ENCODE measurements at places on chromosomes 16 and 17.
A peak's percentile ranks its signal among the peaks of the same experiment; 100 is the strongest.

DNA sequence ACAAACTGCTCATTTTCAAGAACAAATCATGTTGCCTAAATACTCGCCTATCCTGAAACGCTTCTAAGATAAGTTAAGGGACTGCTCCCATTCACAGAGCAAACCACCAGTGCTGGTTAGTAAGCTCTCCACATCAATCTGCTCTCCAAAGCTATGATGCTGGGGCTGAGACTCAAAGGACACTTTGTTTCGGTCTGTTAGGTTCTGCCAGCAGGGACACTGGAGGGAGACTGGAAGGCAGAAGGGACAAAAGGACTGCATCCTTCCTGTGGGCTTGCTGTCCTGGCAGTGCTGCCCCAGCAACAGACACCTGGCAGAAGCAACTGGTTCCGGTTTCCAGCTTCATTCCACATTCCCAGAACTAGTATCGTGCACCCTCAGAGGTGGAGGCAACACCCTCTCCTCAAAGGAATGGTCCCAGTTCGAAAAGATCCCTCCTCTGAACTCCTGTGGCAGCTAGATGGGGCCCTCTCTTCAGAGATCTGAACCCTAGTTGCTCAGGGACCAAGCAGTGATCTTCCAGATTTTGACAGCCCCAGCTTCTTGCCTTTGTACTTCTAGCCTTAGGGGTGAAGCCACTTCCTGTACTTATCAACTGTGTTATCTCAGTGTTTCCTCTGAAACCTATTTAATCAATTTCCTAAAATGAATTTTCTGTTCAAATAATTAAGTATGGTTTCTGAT is 73.4 kb upstream of the GSG1L start:
- DNase-seq, result no peak

DNA sequence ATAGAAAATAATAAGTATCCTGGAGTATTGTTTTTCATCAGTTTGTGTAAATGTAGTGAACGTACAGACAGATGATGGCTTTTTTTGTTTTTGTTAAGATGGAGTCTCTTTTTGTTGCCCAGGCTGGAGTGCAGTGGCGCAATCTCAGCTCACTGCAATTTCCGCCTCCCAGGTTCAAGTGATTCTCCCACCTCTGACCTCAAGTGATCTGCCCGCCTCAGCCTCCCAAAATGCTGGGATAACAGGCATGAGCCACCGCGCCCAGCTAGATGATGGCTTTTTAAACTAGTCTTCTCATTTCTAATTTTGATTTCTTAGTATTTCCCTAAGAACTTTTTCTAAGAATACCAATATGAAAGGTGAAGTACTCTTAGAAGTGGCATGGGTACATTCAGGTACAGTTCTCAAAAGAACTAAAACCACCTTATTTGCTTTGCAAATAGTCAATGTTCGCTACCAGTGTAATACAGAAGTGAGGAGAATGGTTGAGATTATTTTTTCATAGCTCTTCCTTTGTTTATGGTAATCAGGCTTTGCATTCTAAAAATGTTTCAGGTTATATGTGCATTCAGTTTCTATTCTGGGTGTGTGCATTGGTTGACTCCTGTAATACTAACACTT is 34.2 kb downstream of the TTC19 start:
- DNase-seq, result no peak

DNA sequence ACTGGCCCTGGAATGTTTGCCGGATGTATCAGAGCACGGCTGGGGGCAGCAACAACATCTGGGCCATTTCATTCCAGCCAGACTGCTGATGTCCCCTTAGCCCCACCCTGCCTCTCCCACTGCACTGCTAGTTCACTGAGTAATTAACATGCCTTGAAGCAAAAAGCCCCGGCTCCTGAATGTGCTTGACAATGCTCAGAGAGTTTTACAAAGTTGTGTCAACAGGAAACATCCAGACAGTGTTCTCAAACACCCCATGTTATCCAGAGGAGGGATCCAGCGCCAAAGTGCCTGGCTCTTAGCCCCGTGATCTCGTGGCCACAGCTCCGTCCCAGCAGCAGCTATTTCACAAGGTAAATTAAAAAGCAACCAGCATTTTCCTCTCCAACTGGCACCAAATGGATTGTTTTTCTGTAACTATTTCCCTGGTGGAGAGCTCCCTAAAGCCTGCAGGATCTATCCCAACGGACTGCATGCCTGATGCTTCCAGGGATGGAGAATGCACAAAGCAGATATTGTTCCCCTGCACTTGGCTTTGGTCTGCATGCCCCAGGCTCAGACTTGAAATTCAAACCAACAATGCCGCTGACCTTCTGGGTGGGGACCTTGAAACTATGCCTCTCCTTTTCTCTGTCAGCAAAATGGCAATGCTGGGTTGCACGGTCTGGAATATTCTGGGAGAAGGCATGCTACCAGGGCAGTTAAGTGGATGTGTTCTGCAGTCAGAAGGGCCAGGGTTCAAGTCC is 115.6 kb upstream of the CDH5 start:
- DNase-seq, result peak; percentile 55

DNA sequence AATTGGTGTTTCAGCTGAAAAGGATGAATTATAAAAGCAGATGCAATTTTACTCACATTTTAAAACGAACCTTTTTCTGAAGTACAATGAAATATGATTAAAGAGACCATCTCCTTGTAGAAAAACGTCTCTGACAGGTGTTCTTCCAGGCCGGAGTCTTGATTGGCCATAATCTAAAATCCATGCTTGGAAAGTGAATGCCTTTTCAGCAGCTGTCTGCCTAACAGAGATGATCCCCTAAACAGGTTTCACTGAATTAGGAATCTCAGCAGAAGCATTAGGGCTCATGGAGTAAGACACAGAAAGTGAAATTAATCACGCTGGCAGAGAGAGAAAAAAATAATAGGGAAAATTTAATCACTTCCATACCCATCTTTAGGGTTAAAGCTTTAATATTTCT is 39.3 kb upstream of the IRX5 start:
- no peak for DNase-seq

- DNase-seq, result no peak
Measured at GRCh38 chr17:48472411-48473281, 42.6 kb upstream of the SKAP1 start.

DNA sequence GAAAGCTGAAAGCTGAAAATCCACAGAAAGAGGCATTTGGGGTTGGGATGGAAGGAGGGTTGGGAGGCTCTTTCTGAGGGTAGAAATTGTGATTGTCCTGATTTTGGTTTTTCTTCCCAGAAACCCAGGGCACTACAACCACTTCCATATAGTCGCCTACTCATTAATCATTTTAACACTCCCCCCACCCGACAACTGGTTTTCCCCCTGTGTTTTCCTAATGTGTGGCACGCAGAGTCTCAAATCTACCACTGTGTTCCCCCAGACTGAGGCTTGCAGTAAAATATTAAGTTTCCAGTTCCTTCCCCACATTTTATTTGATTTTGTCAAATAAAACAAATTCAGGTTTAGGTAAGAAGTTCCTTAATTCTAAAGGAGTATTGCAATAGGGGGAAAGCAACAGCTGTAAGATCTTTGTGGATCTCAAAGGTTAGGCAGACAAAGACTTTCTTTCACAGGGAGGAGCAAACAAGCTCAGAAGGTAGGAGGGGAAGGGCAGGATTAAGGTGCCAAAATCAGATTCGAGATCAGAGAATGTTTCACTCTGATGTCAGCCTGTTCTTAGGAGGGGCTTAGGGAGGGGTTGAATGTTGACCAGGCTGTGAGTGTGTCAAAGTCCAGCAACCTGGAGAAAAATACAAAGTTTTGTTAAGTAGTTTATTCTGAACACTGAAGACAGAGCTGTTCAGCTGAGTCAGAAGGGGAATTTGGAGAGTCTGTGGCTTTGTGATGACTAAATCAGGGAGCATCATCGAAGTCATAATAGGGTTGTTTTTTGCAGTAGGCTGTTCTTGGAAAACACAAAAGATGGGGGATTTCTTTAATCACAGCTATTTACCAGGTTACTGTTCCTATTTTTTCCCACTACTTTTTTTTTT is 3.6 kb downstream of the ZNF267 start:
- no peak for DNase-seq

DNA sequence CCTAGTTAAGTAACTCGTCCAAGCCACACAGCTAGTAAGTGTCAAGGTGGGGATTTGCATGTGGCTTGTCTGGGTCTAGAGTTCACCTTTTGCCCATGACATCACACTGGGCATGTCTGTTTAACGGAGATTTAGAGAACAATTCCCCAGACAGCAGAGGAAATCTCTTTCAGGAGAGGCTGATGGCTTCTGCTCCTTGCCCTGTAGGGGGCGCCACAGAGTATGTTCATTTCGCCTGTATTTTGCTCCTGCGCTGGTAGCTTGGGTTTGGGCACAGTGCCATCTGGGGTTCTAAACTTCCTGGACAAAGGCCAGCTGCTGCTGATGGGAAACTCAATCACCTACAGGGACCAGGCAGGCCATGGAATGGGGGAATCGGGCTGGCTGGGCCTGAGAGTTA is 20.4 kb downstream of the OTOA start:
- DNase-seq, result no peak

- no peak for DNase-seq
Measured at GRCh38 chr16:49528866-49529288, 155.3 kb downstream of the C16orf78 start.

DNA sequence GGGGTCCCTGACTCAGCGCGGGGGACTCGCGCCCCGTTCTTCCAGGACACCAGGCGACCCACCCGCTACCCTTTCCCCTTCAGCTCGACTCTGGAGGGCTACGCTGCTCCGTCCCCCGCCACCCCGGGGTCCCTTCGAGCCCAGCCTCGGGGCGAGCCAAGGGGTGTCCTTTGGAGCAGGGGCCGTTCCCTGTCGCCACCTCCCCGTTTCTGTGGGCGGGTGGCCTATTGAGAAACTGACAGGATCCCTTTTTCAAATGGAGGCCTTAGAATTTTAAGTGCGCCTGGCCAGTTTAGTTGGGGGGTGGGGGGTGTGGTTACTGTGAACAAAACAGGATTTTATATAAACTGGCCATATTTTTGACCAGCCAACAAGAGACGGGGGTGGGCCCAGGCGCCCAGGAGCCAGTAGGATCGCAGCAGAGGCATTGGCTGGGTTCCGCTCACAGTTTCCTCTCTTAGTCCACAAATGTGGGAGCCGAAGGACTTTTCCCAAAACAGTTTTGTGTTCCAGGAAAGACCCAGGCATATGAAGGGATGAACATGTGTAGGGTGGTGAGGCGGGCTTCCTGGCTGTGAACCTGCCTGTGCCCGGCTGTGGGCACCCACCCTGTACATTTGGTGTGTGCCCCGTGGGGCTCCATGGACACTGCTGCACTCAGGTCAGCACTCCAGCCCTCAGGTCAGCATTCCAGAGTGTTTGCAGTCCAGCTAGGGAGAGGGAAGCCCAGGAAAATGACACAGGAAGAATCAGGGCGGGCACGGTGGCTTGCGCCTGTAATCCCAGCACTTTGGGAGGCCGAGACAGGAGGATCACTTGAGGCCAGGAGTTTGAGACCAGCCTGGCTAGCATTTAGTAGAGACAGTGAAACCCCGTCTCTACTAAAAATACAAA is 722 bp upstream of the TIMP2 start:
- DNase-seq, result peak; percentile 83

DNA sequence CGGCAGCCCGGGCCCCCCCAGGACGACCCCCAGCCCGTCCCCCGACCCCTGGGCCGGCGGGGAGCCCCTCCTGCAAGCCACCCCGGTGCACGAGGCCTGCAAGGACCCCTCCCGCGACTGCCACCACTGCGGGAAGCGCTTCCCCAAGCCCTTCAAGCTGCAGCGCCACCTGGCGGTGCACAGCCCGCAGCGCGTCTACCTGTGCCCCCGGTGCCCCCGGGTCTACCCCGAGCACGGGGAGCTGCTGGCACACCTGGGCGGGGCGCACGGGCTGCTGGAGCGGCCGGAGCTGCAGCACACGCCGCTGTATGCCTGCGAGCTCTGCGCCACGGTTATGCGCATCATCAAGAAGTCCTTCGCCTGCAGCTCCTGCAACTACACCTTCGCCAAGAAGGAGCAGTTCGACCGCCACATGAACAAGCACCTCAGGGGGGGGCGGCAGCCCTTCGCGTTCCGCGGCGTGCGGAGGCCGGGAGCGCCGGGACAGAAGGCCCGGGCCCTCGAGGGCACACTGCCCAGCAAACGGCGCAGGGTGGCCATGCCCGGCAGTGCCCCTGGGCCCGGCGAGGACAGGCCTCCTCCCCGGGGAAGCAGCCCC is 15.6 kb upstream of the ZFPM1 start:
- no peak for DNase-seq

DNA sequence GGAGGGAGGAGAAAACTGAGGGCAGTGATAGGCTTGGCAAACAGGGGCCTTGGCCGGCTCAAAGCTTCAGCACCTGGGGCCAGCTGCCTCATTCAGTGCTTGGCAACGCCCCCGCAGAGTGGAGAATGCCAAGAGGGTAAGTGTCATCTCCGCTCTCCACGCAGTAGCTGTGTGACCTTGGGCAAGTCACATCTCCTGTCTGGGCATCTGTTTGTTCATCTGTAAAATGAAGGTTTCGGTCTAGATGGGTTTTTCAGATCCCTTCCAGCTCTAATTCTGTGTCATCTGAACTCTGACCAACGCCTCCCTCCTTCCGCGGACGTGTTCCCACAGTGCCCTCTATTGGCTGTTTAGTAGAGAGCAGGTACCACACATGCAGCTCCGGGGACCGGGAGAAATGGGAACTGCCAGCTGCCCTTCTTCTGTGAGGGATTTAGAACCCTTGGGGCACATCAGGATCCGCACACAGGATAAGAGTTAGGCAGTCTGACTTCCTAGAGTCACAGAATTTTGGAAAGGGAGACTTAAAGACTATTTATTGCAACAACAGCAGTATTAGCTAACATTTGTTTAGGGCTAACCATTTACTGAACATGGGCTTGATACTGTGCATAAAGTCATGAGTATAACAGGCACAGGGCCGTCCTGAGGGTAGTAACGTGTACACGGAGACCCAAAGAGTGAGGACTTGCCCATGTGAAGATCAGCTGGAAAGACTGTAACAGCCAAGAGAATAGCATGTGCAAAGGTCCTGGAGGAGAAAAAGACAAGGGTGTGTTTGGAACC is 26.8 kb downstream of the GP2 start:
- DNase-seq, result no peak

DNA sequence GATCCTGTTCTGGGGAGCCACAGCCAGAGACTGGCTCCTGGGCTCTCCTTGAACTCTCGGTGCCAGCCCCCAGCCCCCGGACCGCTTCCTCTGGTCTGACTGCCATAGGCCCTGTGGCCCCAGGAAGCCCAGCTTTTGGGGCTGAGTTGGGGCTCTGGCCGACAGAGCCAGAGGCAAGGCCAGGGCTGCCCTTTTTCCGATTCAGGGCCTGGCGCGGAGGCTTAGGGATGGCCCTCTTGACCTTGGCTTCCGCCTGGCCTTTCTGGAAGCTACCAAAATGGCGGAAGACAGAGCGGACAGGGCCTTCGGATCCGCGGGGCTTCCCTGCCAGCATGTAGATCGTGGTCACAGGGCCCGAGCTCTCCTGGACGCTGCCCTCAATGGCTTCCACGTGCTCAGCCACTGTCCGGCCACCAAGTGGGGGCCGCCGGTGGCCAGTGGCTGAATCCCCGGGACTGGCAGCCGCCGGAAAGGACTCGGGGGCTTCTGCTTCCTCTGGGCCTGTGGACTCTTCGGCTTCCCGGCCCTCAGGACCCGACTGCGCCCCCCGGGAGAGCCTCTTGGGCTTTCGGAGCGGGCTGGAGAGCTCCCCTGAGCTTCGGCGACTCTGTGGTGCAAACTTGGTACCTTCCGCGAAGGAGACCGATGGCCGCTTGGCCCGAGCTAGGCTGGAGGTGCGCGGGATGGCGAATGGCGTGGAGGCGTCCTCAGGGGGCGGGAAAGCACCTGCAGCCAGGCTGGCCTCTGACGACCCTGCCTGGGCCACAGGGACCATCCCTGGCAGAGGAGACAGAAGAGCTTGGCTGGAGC is 6.4 kb upstream of the SLC43A2 start:
- peak; percentile 50 for DNase-seq

- DNase-seq, result peak; percentile 22
Measured at GRCh38 chr17:2990396-2990795, 73.0 kb downstream of the OR1D5 start.

- DNase-seq, result no peak
Measured at GRCh38 chr17:37089956-37090355, 141.2 kb downstream of the AATF start.

- peak; percentile 40 for DNase-seq
Measured at GRCh38 chr17:17018612-17019429, 23.4 kb upstream of the MPRIP start.
